Smooth muscle cell of trachea (primary cell): ENCODE measurements at places on chromosomes 3 and 15. TPM values are rescaled to one million over a fixed set of nuclear protein-coding genes. Genes with fewer than 3 reads are reported as not detected.

LMAN1L gene
- 0.15 TPM in 1 of 2 replicates, not detected in the other for total RNA-seq

TSC22D2 gene
- 11.2 and 12.1 TPM in 2 replicates for total RNA-seq

KLHL6 gene
- not detected in 2 replicates for total RNA-seq

SLC28A2 gene
- not detected in 2 replicates for total RNA-seq

TEX55 gene
- not detected in 2 replicates for total RNA-seq

LRRK1 gene
- 23.9 and 28.0 TPM in 2 replicates for total RNA-seq

EFHB gene
- total RNA-seq, result 0.15 and 0.17 TPM in 2 replicates

PLAAT1 gene
- not detected in 2 replicates for total RNA-seq

PLD1 gene
- total RNA-seq, result 17.6 and 24.1 TPM in 2 replicates

ATRIP gene
- total RNA-seq, result 5.7 and 6.6 TPM in 2 replicates

PLA2G4D gene
- total RNA-seq, result not detected in 2 replicates

RASGRP1 gene
- total RNA-seq, result under 0.01 TPM in 2 replicates

OTOL1 gene
- not detected in 2 replicates for total RNA-seq

MAGEF1 gene
- total RNA-seq, result 15.7 and 20.9 TPM in 2 replicates

DGKG gene
- 0.17 and 0.87 TPM in 2 replicates for total RNA-seq

ZNF860 gene
- 0.17 and 1.0 TPM in 2 replicates for total RNA-seq

QRICH1 gene
- 82.6 and 82.7 TPM in 2 replicates for total RNA-seq

C3orf80 gene
- total RNA-seq, result 0.15 and 0.17 TPM in 2 replicates

EPHA6 gene
- not detected in 2 replicates for total RNA-seq

CHRNA7 gene
- total RNA-seq, result under 0.01 TPM in 1 of 2 replicates, not detected in the other

RARRES1 gene
- 48.3 and 232 TPM in 2 replicates for total RNA-seq

PLSCR2 gene
- total RNA-seq, result not detected in 2 replicates

RPS17 gene
- 1,023 and 1,497 TPM in 2 replicates for total RNA-seq

ZPLD1 gene
- not detected in 2 replicates for total RNA-seq

LRRIQ4 gene
- not detected in 2 replicates for total RNA-seq

FAM162A gene
- 17.2 and 25.6 TPM in 2 replicates for total RNA-seq

GOLGA6L10 gene
- total RNA-seq, result under 0.01 and 0.44 TPM in 2 replicates

ZNF660 gene
- 1.6 and 2.5 TPM in 2 replicates for total RNA-seq

OCA2 gene
- not detected in 2 replicates for total RNA-seq

GPR149 gene
- not detected in 2 replicates for total RNA-seq

ZIC4 gene
- total RNA-seq, result not detected in 2 replicates

GPR160 gene
- total RNA-seq, result 0.29 and 0.33 TPM in 2 replicates

C3orf22 gene
- not detected in 2 replicates for total RNA-seq

UBE3A gene
- total RNA-seq, result 69.0 and 70.7 TPM in 2 replicates
